Right renal cortex interstitium (tissue), 3 donors: ENCODE measurements at places on chromosomes 11 and 22. TPM values are rescaled to one million over a fixed set of nuclear protein-coding genes. Genes with fewer than 3 reads are reported as not detected.

- DNase-seq: no peak
Measured at GRCh38 chr11:129751511-129751910, 64.1 kb upstream of the TMEM45B start.

- no peak for DNase-seq
Measured at GRCh38 chr11:79241205-79241851, 199.5 kb downstream of the TENM4 start.

- no peak for DNase-seq
Measured at GRCh38 chr11:112161012-112161411, 2.9 kb downstream of the IL18 start.

DNA sequence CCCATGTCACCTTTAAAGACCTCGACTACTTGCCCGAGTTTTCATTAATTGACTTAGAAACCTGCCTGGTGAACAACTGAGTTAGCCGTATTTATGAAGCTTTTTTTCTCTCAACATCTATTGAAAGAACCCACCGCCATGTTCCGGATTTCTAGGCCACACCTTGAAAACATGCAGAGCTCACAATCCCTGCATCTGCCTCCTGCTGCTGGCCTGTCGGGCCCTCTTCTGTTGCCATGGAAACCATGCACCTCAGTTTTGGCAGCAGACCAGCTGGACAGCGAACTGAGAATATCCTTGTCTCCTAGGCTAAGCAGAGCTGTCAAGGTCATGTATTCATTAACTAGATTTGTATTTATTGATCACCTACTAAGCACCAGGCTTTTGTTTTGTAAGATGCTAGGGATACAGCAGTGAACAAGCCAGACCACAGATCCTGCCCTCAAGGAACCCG is 4.3 kb upstream of the PATZ1 start:
- no peak for DNase-seq

DNA sequence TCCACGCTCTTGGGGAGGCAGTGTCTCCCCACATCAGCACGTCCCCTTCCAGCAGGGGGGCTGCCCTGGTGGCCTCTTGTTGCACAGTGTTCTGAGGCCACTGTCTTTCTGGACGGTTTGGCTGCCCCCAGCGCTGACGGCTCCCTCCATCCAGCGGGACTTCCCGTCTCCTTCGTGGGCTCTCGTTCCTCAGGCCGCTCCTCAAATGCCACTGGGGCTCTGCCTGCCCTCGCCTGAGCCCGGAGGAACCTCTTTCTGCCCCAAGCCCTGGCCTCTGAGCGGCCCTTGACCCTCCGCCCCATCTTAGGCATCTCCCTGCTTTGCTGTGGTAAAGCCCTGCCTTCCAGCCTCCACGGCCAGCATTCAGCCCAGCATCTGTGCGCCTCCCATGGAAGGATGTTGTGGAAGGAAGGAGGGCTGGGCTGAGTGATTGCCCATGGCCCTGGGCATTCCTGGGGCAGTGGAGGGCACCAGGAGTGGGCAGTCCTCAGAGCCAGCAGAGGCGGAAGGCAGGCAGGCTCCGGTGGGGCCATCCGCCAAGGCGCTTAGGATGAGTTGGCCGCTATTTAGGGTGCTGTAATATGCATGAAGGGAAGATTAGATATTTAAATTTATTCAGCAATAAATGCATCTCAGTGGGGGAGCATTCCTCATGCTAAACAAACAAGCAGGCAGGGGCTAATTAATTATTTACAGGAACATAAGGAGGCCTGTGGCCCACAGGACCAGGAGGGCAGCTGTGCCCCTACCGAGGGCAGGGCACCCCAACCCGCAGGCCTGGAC is 17.8 kb downstream of the OTUB1 start:
- DNase-seq: no peak

DNA sequence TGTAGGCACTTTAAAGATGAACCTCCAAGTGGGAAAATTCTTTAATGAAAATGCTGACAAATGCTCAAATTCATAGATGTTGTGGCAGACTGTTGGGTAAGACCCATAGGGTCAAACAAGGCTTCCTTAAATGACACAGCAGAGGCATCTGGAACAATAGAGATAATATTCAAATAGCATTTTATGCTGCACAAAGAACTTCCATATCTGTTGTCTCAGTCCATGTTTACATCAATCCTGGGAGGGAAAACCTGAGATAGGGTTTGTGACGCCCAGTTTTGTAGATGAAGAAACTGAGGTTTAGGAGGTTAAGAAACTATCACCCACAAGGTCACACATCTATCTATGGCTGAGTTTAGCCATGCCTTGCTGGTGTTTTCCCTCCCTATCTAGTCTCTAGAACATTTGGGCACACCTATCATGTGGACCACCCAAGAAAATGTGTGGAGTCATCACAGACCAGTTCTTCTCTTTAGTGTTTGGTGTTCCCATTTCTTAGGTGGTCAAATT is 106.4 kb downstream of the EHF start:
- DNase-seq: no peak

DNA sequence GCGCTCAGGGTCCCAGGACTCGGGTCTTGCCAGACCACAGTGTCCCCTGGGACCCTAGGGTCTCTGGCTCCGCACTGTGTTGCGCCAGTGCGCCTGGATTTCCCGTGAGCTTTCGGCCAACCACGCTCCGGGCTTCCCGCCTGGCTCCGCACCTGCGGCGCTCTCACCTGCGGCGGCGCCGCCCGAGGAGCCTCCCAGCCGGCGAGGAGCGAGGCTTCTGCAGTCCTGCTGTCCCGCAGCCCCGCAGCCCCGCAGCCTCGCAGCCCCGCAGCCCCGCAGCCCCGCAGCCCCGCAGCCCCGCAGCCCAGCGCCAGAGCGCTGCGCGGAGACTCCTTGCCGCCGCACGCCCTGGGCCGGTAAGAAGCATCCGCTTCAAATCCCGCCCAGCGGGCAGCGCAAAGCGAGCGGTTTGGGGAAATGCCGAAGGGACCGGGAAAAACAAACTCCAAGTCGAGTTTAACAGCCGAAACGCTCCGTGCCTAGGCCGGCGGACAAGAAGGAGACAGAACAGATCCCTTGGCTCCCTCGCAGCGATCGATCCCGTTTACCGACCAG is 939 bp downstream of the ALX4 start:
- no peak for DNase-seq

DNA sequence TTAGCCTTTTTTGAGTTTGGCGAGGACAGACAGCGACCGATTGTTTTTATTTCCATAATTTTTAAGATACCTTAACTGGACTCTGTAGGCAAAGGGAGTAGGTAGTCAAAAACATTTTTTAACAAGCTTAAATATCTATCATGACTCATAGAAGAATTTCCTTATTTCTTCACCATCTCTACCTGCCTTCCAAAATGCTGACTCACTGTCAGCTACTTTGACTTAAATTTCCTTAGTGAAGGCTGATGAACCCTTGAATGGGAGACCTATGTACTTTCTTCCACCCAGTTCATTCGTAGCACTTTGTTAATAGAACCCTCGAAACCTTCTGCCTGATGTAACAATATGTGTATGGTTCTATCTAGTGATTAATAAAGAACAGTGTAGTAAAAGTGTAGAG is 1.1 kb upstream of the MTMR2 start:
- DNase-seq: no peak

GRCh38 chr11:120208001-120208441 is 2.8 kb upstream of the OAF start:
- no peak for DNase-seq

GRCh38 chr22:35226958-35227647 is 30.2 kb upstream of the HMGXB4 start:
- DNase-seq: no peak

- DNase-seq: no peak
Measured at GRCh38 chr22:42743501-42743991, 22.9 kb upstream of the A4GALT start.

DNA sequence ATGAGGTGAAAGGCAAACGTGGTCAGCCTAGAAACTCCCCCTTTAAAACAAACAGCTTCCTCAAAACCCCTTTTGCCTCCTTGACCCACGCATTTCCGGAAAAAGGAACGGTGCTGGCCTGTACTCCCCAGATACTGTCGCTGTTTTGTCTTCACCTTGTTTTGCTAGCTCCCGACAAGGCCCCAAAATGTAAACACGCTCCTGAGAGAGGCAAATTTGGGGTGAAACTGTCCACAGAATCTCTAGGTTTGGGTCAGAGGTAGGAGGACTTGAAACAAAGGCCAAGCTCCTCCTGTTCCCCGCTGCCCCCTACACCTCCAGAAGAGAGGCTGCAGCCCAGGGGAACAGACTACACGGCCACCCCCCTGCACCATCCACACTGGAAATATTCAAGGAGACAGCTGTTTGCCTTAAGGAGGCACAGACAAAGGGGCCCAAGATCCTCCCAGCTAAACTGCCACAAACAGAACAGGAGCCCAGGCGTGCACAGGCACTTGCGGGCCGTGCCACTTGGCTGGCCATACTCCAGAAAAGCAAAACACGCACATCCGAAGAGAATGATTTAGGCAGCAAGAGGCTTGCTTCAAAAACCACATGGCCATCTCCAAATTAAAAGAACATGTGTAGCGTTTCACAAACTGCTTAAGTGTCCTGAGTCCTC is 160.5 kb upstream of the GRK3 start:
- no peak for DNase-seq

Gene ABTB2
- polyA plus RNA-seq: 6.4 TPM

Gene SDHAF2
- 40.5 TPM for polyA plus RNA-seq

Gene HORMAD2
- 0.39 TPM for polyA plus RNA-seq

Gene KCNE3
- polyA plus RNA-seq: 28.3 TPM
